Upper lobe of right lung (tissue), 1 donor: ENCODE measurements at places on chromosomes 13 and 19. TPM values are rescaled to one million over a fixed set of nuclear protein-coding genes. Genes with fewer than 3 reads are reported as not detected.
A peak's percentile ranks its signal among the peaks of the same experiment; 100 is the strongest.

GRCh38 chr19:38304866-38305429 is 897 bp downstream of the C19orf33 start:
- peak overlapping the region; percentile 80 for H3K27ac ChIP-seq
- peak overlapping the region; percentile 43 for H3K4me3 ChIP-seq
- peaks cover 10% of the 10 kb centered on the region for H3K4me1 ChIP-seq
- no peaks in the 10 kb centered on the region for H3K27me3 ChIP-seq
- peaks cover 5% of the 10 kb centered on the region for H3K36me3 ChIP-seq

DNA sequence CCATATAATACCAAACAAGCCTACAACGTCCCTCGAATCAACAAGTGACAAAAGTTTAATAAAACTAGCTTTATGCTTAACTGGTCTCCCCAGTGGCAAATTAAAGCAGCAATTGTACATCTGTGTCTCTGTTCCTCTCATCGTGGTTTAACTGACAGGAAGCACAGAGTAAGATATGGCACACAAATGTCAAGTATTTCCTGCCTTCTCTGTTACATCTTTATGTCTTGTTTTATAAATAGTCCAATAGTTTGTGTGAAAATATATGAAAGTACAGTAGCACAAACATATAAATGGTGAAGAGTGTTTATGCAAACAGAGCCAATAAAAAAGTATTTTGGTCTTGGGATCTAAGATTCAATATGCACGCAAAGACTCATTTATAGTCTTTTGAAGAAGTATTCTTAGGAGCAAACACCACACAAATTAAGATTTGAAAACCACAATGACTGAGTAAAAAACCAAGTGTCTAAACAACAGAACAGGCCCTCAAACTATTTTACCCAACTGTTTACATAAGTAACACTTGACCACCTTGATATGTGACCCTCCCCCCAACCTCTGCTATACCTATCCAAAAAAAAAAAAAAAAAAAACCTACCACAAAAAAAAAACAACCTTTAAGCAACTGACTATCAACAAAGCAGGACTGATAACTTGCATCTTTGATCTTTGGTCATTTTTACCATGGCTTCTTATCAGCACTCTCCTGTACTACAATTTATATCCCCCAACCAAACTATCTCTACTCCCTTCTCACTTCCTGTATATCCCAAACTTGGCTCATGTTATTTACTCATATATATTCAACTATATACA is 14.0 kb downstream of the ELF1 start:
- no peak overlapping the region for H3K4me3 ChIP-seq
- no peak for DNase-seq
- H3K27me3 ChIP-seq: no peaks in the 10 kb centered on the region
- peaks cover 48% of the 10 kb centered on the region for H3K4me1 ChIP-seq

- H3K27ac ChIP-seq: no peak overlapping the region
- H3K36me3 ChIP-seq: no peaks in the 10 kb centered on the region
- no peak for DNase-seq
- no peak overlapping the region for H3K4me3 ChIP-seq
Observed at GRCh38 chr13:104522235-104523072, 1456.2 kb upstream of the SLC10A2 start.

Gene ZNF491
- total RNA-seq: 1.9 TPM

Gene REEP6
- 1.2 TPM for total RNA-seq
